Stimulated activated CD4-positive, alpha-beta T cell treated with anti-CD3 and anti-CD28 coated beads, Interleukin-4, amount 100 ng/mL, for 4 hours (primary cell): ENCODE measurements at places on chromosomes 4 and X.

DNA sequence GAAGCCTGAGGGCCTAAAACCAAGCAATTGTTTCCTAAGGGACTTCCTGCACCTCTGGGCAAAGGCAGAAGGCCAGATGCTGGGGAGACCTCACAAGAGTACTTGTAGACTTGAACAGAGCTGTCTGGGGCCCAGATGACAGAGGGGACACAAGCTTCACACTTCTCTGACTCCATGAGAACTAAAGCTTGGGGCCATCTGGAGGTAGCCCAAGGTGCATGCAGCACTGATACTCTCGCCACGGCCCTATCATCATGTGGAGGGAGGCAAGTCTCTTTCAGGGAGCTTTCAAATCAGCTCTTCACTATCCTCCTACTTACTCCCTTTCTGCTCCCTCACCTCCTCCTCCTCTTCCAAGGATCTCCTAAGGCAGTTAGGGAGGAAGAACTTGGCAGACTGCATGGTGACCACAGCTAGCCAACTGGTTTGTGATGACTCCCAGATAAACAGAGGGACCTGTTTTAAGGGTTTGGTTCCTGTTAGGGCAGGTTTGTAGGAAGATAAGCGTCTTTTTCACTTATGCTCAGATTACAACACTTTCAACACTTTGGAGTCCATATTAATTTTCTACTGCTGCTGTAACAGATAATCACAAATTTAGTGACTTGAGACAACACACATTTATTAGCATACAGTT, 23.8 kb downstream of the MSL3 start:
- no peak for DNase-seq

GRCh38 chrX:9091258-9091657, 57.3 kb upstream of the FAM9B start:
- DNase-seq, result no peak

GRCh38 chrX:134718105-134718965, 60.1 kb upstream of the PLAC1 start:
- DNase-seq, result no peak

- no peak for DNase-seq
Measured at GRCh38 chrX:148426467-148426866, 74.0 kb upstream of the AFF2 start.

DNA sequence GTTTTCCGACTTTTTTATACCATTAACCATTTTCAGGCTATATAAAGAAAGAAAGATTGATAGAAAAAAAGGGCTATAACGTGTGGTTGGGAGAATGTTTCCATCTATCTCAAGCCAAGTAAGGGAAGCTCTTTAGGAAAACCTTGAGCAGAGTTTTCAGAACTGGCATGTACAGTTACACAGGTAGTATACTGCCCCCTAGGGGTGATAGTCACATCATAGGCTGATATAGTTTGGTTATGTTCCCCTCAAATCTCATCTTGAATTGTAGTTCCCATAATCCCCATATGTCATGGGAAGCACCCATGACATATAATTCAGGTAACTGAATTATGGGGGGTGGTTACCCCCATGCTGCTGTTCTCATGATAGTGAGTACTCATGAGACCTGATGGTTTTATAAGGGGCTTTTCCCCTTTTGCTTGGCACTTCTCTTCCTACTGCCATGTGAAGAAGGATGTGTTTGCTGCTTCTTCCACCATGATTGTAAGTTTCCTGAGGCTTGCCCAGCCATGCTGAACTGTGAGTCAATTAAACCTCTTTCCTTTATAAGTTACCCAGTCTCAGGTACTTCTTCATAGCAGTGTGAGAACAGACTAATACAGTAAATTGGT, 186.8 kb downstream of the TMA16 start:
- no peak for DNase-seq

- no peak for DNase-seq
Measured at GRCh38 chrX:154334496-154334895, 38.9 kb downstream of the TKTL1 start.

DNA sequence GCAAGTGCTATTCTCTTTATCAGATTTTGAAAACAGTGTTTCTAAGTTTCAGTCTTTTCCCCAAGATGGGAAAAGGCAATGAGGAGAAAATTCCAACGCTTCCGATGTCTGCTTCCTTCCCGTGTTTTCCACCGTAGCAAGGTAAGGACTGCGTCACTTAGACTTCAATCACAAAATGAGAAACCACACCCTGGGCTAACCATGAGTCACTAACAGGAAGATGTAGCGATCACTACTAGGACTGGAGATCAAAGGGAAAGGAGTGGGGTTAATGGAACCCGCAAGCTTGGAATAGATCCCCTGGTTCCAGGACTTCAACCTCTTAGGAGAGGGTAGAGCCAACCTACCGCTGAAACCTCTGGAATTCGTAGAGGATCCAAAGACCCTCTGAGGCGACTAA, 250.7 kb upstream of the ZFP42 start:
- DNase-seq, result no peak

- DNase-seq, result peak; percentile 17
Measured at GRCh38 chrX:100829730-100830129, 9.5 kb downstream of the CSTF2 start.

DNA sequence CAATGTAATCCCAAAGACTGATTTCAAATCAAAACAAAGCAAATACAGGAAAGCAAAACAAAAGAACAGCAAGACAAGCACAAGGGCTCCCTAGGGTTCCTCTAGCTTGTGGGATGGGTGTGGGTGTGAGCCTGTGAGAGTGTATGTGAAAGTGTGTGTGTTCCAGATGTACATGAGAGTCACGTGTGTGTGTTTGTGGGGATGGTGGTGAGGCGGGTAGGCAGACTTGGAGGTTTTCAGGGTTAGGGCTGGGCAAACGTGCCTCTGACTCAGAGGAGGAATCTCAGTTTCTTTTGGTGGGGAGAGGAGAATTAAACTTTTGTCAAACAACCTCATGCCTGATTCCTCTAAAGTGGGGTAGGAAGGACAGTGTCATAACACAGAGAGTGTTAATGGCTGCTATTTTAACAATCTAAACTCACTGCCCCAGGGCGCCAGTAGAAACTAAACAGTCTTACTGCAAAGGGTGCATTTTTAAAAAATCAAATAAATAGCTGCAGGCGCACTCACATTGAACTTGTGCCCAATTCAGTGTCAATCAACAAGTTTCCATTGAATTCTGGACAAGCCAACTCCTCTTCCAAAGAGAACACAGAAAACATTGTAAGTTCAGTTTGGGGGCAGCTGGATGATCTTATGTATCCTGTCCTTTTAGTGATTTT, 51.8 kb downstream of the CHRDL1 start:
- DNase-seq, result no peak

DNA sequence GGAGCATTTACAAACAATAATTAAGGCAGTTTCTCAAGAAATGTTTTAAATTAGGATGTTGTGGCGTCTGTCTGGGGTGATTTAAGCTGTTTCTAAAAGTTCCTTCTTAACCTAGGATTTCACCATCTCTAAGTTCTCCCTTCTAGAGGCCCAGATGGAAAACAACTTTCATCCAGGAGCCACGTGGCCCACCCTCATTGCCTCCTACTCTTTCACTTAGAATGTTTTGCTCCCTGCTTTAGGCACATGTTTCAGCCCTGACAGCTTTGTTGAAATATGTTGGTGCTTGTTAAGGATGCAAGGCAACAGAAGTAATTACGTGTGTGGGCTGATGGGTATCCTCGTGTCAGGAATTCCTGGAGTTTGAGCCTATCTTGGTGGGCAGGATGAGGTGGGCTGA, 131.3 kb downstream of the GUCY2F start:
- no peak for DNase-seq

DNA sequence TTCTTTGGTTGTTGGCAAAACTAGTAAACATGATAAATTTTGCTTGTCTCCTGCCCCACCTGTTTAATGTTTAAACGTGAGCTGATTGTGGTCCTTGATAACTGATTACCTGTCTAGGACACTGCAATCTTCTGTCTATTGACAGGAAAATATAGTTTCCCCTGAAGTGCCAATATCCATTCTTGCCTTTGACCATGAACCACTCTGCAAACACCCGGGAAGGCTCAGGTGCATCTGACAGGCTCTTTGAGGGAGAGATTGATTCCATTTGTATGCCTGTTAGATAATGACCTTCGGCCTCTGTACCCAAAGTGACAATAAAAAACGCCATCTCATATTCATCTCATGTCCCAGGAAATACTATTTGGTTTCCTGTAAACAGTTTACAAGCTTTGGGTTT, 453.0 kb downstream of the CENPC start:
- DNase-seq, result no peak

DNA sequence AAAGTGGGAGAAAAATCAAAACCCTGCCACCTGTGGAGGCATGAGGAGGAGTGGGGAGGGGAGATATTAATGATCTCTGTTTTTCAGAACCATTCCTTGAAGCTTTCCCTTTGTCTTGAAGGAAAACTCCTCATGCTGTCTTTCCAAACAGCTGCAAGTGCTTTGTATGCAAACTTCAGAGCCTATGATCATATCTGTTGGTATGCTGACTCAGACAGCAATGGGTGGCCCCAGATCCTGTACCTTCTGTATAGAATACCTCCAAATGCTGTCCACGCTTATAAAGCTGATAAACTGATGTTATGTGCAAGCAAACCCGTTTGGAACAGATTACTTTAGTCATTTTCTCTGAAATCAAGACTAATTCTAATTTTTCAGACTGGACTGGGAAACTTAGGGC, 31.9 kb downstream of the BMP15 start:
- DNase-seq, result no peak
